ENCODE measurements at places on chromosomes 6 and 20.

- no peak for DNase-seq
Measured at GRCh38 chr20:431012-431904, 23.2 kb downstream of the RBCK1 start.

DNA sequence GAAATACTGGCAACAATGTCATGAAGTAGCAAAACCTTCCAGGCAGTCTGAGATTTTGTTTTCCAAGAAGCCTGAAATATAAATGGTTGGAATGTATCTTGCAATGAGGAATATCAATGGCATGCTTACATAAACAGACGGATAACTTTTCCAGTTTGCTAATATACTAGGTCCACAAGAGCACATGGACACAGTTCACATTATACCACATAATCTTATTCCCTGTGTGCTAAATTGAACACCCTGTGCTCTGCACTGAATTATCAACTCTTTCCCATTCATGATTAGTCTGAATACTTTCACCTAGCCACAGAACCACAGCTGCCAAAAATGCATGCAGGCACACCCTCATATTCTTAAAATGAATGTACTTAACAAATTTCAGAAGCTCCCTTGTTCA is 274.3 kb downstream of the COL12A1 start:
- DNase-seq = no peak

DNA sequence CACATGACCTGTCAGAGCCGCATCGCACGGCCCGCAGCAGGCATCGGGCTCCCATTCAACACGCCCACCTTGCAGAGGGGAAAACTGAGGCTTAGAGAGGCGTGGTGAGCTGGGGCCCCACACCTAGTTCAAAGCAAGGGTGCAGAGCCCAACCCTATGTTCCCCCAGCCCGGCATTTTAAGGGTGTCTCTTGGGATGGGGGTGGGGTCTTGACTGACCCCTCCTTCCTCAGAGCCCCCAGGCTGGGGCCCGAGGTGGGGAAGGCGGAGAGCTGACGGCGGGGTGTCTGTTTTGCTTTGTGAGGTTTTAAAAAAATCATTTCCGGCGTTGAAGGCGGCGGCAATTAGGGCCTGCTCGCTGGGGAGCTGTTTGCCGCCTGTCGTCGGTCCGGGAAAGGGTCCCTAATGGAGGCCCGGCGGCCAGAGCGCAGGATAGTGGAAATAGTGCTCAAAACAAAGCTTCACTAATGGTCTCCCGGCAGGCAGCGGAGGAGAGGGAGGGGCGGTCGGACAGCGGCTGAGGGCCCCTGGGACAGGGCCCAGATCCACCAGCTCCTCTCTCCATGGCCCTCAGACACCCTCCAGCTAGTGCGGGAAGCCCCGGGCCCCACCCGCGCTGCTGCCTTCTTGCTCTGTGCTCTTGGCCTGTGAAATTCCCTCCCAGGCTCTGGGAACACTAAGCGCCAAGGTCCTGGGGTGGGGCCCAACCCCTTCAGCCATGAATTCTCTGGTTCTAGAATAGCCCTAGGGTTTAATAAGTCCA is 11.9 kb downstream of the VSTM2L start:
- DNase-seq = no peak

- no peak for DNase-seq
Measured at GRCh38 chr6:46794068-46794467, 879 bp downstream of the MEP1A start.

DNA sequence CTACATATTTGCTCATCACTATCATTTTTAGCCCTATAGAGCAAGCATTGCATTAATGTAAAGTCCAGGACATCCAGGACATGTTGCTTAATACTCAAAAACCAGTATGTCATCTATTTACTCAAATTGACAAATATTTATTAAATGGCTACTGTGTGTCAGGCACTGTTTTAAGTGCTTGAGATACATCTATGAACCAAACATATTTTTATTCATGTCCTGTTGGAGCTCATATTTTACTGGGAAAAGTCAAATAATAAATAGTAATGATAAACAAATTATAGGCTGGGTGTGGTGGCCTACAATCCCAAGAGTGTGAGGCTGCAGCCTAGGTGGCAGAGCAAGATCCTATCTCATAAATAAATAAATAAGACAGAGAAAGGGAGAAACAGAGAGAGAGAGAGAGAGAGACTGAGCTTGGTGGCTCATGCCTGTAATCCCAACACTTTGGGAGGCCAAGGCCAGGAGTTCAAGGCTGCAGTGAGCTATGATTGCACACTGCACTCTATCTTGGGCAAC is 227.9 kb downstream of the GJA1 start:
- no peak for DNase-seq

DNA sequence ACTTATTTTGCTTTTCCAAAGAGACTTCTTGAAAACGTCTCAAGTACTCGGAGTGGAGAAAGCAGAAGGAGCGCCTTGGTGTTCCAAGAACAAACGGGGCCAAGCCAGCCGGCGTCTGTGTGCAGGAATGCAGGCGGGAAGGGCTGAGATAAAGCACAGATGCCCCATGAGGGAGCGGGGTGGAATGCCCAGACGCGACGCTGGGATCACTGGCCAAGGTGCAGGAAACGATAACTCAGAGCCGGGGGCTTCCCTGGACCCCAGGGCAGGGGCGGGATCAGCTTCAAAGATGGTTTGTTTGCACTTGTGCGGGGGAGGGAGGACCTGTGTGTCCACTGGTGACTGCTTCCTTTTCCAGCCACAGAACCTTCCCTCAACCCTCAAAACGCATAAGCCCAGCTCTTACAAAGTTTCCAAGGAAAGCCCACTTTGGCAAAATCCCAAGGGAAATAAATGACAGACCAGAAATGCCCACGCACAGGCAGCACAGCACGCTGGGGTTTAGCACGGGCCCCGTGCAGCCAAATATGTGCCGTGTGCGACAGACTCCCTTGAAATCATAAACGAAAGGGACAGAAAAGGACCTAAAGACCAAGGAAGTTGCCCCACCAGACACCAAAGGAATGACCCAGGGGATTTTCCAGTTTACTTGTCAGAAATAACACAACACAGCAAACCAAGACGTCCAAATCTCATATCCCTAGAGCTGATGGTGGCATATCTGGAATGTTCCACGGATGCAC is 113.9 kb downstream of the NFATC2 start:
- DNase-seq = no peak

GRCh38 chr20:34834459-34834893 is 9.0 kb upstream of the NCOA6 start:
- DNase-seq = no peak

GRCh38 chr6:104987218-104987617 is 30.3 kb downstream of the LIN28B start:
- no peak for DNase-seq

DNA sequence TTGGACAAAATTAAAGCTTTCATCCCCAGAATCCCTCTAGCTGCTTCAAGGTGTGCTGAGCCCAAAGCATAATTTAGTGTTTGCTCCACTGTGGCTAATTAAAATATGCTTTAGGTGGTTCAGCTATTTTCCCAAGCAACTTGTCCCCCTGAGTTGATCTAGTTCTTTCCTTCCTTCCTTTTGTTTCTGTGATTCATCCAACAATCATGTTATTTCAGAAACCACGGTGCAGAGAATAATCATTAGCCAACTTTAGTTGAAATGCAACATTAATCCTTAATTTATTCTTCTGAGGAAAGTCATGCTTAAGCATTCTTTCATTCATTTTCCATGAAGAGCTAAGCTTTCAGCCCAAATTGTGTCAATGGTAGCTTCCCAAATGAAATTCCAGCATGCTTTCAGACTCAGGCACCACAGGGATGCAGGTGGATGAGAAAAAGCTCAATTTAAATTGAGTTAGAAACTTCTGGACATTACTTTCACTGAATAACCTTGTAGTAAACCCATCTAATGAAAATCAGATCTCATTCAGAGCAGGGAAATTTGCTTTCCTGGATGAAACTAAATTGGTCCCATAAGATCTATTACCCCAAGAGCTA is 209.0 kb upstream of the NT5E start:
- no peak for DNase-seq

- no peak for DNase-seq
Measured at GRCh38 chr6:49416195-49416594, 46.9 kb downstream of the MMUT start.

DNA sequence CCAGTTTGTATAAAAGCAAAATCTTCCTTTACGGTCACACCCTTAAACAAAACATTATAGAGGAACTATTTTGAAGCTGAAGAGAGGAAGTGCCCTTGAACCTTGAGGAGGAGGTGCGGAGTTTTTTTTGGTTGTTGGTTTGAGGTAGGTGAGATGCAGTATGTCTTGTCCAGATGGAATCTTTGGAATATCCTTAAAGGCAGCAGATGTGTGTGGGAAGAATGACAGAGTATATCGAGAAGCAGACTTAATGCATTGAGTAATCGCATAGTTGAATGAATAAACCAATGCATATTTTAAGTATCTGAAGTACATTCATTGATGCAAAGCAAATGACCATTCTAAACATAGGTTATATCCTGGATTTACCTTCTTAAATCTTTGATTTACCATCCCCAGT is 49.9 kb downstream of the AIG1 start:
- DNase-seq = no peak

- DNase-seq = no peak
Measured at GRCh38 chr6:88855541-88856147, 107.8 kb downstream of the RNGTT start.

DNA sequence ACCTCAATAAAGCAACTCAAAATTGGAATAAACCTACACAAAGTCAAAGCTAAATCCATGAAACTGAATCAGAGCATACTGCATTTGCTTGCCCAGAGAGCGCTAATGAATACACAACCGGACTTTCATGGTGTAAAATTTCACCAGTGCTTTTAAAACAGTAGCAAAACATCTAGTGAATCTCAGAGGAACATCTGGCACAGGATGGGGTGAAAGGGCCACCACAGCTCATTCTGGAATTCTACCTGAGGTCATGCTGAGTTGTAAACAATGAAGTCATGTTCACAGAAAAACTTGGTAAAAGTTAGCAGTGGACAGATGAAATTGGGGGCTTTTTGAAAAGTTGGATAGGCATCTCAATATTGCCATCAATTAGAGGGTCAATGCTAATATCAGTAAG is 125.6 kb upstream of the STXBP5 start:
- DNase-seq = no peak

DNA sequence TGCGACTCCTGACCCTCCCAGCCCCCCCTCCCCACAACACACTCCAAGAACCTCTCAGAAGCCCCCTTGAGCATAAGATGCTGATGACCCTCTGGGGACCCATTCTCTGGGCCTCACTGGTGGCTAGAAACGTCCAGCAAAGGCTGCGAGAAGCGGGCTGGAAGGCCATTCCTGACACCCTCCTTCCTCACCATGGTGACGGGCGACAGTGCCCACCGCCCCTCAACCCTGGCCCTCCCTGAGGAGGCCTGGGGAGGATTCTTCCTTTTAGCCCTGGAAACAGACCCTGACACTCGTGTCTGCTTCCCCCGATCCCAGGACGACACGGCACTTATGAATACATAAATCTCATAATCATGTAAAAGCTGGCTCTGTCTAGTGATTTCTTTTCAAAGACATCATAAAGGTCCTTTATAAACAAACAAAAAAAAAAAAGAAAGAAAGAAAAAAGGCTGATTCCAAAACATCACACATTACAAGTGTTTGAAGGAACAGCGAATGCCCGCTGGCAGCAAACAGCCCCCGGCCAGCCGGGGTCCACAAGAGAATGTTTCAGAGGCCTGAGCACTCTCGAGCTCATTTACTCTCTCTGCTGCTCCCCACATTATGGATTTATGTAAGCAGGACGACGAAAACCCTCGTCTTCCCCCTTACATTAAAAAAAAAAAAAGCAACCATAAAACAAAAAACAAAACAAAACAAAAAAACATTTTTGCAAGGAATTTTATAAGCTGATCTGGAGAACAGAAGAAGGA is 40.7 kb downstream of the PREX1 start:
- DNase-seq = no peak

GRCh38 chr6:39182604-39183003 is 46.7 kb downstream of the KCNK5 start:
- DNase-seq = no peak

DNA sequence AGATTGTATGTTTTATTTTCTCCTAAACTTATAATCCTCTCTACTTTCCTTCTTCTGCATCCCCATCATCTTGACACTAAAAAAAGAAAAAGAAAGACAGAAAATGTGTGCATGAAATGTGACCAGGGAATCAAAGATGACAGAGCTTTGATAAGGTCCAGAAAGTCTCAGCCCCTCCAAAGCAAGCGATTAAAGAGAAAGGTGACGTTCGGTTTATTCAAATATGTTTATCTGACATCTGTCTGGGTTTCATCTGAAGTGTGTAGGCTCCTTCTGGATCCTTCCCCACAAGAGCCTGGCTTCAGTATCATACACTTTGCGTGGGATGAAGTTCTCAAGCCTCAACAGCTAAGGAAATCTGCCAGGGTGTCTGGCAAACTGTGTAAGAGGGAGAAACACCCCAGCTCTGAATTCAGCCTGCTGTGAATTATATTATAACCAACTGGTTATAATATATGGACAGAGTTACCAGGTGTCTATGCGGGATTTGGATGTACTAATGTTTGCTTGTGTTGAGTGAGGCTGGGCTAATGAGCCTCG is 263.0 kb downstream of the ZNF217 start:
- DNase-seq = no peak

- no peak for DNase-seq
Measured at GRCh38 chr20:6966721-6967120, 199.2 kb downstream of the BMP2 start.

GRCh38 chr20:35718972-35719635 is 19.9 kb downstream of the ROMO1 start:
- no peak for DNase-seq

DNA sequence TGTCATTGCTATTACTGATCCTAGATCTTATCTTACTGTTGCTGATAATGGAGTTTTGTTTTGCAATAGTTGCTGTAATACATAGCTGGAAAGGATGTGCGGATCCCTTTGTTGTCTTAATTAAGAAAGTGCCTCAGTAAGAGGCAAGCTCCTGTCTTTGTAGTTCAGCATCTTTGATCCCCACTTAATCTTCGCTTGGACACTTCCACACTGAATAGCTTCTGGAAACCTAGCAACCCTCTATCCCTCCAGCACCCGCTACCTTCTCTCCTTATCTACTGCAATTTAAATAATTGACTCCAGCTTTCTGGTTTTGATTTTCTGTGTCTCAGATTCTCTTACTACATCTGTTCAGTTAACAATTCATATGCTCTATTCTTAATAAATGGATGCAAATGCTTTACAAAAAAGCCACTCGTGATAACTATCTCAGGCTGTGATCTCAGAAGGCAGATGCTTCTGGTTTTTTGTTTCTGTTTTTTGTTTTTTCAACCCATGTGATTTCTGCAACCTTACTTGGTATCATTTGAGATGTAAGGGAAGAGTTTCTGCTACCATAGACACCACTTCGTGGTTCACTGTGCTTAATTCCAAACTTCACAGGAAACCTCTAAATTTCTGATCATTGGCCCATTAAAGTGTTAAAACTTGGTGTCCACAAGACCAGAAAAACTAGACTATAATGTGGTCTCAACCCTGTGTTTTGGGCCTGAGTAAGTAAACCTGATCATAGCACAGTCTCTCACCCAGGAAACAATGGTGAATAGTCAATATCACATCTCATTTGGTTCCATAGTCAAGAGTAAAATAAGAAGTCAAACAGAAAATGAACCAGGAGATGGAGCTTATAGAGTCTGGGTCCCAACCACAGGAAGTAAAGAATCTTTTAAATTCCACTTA is 352.1 kb upstream of the SOX4 start:
- no peak for DNase-seq

- DNase-seq = no peak
Measured at GRCh38 chr20:39268981-39269461, 306.9 kb downstream of the DHX35 start.

- DNase-seq = no peak
Measured at GRCh38 chr20:21090111-21090618, 16.0 kb downstream of the LINC00237 start.

- DNase-seq = no peak
Measured at GRCh38 chr20:39282619-39283092, 320.5 kb downstream of the DHX35 start.

Measured in activated naive CD4-positive, alpha-beta T cell (primary cell).